NB4 (cell line): ENCODE measurements at places on chromosomes 5 and 9.

DNA sequence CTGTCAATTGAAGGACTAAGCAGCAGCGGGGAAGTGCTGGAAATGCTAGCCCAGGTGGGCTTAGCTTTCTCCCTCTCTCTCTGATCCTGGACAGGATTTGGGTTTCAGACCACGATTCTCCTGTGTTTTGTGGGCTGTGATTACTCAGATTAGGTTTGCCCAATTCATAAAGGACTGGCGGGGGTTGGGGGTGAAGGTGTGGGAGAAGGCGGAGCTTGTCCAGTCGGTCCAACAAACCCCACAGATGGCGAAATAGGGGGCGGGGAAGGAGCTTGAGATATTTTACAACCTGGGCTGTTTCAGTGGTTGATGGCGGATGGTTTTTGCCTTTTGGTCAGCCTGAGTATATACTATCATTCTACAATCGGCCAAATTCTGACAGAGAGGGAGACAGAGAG, 35.2 kb downstream of the PCDHAC2 start:
- DNase-seq, result no peak

- DNase-seq, result peak; percentile 72
These were observed 43.6 kb downstream of the NACC2 start for GRCh38 chr9:136051453-136051836.

DNA sequence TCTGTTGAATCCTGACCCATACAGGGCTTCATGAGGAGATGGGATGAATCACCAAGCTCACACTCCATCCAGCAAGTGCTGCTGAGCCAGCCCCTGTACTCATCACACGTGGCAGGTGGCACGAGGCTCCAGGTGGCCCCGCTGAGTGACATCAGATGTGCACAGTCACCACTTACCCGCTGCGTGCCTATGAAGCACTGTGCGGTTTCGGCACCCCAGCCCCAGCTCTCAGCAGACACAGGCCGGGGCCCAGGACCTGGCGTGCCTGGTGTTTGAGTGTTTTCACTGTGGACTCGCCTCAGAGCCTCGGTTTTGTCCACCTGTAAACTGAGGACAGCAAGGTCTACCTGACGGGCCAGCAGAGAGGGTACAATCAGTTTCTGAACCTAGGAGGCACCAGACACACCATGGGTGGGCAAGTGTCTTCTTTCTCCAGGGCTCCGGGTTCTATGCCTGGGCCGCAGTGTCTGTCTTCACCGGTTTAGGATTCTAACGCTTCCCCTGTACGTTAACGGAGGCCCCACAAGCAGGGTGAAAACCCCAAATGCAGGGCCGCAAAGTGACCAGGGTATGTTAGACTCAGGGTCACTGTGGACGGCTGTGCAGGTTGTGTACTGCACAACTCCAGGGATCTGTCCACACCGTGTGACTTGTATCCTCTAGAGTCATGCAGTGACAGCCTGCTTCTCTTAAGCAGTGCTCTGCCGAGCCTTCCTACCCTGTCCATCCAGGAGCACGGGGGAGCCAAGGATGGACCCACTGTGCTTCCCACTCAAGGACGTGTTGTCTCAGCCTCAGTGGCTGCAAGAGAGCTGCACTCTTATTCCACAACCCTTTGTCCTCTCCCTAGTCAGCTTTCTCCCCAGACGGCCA, 44.3 kb upstream of the COL5A1 start:
- no peak for DNase-seq

DNA sequence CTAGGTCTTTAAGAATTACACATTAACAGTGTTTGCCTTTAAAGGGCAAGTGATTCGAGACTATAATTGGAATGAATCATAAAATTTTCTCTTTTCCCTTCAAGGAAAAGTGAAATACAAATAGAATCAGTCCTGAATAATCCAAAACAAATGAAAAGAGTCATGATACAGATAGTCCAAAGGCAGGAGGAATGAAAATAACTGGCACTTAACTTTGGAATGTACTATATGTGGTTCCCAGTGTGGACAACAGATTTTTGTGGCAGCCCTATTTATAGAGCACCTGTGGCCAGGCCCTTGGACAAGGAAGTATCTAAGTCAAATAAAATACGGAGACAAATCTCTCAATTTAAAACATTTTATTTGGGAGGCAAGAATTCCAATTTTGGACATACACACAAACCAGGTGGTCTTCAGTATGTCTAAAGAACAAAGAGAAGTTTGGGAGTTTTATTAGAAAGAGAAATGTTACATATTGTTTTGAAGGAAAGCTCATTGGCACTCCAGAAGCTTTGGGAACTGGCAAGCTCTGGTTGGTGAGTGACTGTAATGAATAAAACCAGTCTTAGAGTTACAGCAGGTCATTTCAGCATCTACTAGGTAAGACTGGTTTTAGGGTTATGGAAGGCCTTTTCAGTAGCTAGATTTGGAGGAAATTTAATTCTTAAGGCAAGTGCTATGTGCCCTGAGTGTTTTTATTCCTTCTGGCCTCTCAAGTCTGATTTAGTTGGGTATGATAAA, 116.0 kb upstream of the PAM start:
- no peak for DNase-seq

DNA sequence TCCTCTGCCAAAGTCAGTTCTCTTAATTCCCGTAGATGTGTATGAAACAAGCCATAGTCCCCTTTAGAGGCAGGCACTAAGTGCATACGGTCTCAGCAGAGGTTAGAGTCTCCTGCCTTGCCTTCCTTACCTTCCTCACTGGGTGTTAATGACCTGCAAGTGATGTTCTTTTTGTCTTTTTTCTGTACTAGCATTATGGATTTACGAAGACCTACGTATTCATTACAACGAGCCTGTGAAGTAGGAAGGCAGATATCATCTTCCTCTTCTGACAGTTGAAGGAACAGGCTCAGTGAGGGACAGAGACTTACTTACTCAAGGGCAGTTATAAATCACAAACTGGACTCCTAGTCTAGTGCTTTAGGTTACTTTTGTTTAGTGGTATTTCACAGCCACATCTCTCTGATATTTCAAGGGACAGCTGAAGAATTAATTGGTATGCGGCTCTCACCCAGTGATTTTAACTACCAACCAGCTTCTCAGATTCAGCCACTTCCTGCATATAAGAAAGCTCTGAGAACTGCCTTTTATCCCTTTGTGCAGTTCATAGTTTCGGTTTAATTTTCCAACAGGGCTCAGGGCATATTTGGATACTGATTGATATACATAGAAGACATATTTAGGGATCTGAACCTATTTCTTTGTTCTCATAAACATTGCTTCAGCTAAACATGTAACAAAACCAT, 85.1 kb upstream of the CKMT2 start:
- DNase-seq, result no peak

DNA sequence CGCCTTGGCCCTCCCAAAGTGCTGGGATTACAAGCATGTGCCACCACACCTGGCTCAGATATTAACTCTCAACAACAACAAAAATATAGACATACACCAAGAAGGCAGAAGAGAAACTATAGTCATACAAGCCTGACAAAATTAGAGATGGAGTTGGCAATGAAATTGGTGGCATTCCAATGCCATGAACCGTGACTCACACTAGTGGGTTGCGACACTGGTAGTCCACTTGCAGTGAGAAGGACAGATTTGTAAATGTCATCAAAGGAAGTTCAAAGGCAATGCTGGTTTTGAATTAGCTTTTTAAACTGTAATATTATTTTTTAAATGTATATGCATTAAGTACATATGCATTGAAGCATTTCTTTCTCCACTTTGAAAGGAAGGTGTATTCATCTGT, 8.5 kb upstream of the DNAJC25 start:
- peak; percentile 39 for DNase-seq

- peak; percentile 30 for DNase-seq
These were observed 52.1 kb upstream of the EXOC3 start for GRCh38 chr5:390623-391491.

DNA sequence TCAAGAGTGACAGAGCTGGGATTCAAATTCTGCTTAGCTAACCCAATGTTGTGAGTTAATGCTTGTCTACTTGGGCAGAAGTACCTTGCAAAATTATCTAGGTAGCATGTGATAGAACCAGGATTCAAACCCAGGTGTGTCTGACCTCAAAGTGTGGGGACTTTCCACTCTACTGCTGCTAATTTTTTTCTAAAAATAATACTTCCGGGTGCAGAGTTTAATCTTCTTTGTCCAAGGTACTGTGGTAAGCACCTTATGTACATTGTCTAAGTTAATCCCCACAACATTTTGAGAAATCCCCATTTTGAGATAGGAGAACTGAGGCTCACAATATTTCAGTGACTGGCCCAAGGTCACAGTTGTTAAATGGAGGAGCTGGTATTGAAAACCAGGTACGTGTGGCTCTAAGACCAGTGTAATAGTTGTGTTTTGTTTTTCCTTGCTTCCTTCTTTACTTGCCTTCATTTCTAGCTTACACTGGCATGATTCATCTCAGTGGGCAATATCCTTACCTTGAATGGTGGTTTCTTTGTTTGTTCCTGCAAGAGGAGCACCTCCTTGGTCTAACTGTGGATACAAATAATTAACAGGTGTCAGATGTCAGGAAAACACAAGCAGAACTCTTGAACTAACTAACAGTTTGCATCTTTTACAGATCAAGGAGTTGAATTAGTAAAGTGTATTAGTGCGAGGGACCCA, 7.5 kb downstream of the ALDOB start:
- no peak for DNase-seq

GRCh38 chr5:100890461-100891008, 12.5 kb downstream of the ST8SIA4 start:
- peak; percentile 79 for DNase-seq

- DNase-seq, result no peak
These were observed 720.0 kb upstream of the ADAMTS16 start for GRCh38 chr5:4420177-4420576.

- DNase-seq, result peak; percentile 62
These were observed 25.1 kb downstream of the ARHGAP26 start for GRCh38 chr5:142795251-142795650.

DNA sequence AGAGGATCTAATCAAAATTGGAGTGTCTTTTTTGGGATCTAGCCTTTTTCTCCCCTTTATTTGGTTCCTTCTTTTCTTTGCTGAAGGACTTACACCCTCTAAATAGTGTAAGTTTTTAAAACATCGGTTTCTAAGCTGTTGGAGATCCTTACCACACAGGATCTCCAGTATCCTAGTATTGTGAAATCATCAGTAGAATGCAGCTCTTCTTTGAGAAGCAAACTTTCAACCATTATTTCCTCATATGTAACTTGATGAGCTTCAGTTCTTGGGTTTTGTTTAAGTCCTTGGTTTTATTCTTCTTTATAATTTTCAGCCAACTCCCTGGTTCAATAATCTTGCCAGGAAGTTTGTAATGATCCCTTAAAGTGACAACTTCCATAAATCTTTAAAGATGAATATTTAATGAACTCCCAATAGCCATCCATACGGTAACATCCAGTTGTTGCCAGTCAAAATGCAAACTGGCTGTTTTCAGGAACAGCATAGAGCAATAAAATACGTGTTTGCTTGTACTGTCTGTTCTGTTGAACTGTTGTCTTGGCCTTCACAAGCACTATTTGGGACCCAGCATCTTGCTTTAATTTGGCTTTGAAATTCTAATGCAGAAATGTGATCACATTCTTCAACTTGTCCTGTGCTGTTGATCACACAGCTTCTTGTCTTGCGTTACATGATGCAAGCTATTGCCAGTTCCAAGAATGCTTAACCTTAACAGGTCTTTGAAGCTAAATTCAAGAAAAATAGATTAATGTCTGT, 34.8 kb upstream of the TTC23L start:
- no peak for DNase-seq

DNA sequence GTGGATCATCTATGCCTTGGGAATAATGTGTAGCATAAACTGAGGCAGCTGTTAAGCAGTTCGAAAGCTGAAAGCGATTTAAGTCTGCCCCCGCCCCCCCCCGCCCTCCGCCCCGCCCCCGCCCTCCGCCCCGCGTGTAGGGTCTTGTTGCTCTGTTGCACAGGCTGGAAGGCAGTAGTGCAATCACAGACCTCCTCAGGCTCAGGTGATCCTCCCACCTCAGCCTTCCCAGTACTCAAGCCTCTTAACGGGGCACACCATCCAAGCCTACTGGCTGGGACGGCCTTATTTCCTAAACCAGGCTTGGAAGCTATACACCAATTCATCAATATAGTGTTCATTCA, 945 bp downstream of the ANKDD1B start:
- DNase-seq, result no peak

DNA sequence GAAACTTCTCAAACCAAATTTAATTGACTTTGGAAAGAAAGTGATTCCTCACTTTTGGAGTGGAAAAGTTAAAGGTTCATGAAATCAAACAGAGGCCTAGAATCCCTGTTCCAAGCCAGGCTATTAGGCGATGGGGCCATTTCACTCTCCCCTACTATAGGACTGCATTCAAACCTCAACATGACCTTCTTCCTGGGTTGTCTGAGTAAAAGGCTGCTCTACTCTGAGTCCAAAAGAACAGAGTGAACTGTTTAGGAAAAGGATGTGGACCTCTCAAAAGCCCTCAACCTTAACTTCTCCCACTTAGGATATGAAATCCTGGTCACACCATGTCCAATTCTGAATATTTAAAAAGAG, 15.8 kb downstream of the C5orf52 start:
- no peak for DNase-seq

DNA sequence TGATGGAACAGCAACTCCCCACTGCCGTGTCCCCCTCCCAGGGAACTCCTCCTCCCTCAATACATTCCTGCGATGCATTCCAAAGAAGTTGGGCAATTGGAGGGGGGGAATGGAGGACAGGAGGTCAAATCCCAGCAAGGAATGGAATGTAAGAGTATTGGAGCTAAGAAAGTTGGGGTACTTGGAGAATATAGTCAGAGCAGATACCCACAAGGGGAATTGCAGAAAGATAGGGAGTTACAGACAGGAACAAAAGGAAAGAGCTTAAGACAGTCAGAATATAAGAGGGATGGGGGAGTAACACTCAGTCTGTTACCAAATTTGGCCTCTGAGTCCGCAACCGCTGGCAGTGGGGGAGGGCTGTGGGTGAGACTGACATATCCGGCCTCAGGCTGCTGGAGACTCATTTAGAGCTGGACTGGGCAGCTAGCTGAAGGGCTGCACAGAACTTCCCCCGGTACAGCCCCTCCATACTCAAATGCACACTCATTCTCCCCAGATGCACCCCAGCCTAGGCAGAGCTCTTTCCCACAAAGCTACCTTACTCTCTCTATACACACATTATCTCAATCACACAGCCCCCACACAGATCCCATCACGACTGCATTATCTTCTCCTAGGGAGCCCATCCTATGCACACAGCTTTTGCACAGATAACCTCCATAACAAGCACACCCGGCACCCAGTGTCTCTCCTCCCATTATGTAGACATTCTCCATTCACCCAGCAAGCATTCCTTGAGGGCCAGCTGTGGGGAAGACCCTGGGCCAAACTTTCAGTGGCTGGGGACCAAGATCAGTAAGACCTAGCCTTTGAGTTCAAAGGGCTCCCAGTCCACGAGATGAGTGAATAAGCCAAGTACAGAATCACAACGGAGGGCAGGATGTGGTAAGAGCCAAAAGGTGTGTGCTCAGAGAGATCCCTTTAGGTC, 3.7 kb downstream of the TLN1 start:
- DNase-seq, result peak; percentile 92

GRCh38 chr5:156376751-156377150, 49.8 kb downstream of the SGCD start:
- no peak for DNase-seq

- peak; percentile 22 for DNase-seq
These were observed 60.2 kb upstream of the SLC2A8 start for GRCh38 chr9:127336506-127337352.

- no peak for DNase-seq
These were observed 1.4 kb downstream of the PRR16 start for GRCh38 chr5:120465436-120465961.
